ENCODE measurements at places on chromosomes 1 and 21.

- DNase-seq = no peak
These were observed 37.4 kb upstream of the ZBTB40 start for GRCh38 chr1:22414244-22414751.

- DNase-seq = no peak
These were observed 757.3 kb downstream of the LTN1 start for GRCh38 chr21:28235169-28235895.

DNA sequence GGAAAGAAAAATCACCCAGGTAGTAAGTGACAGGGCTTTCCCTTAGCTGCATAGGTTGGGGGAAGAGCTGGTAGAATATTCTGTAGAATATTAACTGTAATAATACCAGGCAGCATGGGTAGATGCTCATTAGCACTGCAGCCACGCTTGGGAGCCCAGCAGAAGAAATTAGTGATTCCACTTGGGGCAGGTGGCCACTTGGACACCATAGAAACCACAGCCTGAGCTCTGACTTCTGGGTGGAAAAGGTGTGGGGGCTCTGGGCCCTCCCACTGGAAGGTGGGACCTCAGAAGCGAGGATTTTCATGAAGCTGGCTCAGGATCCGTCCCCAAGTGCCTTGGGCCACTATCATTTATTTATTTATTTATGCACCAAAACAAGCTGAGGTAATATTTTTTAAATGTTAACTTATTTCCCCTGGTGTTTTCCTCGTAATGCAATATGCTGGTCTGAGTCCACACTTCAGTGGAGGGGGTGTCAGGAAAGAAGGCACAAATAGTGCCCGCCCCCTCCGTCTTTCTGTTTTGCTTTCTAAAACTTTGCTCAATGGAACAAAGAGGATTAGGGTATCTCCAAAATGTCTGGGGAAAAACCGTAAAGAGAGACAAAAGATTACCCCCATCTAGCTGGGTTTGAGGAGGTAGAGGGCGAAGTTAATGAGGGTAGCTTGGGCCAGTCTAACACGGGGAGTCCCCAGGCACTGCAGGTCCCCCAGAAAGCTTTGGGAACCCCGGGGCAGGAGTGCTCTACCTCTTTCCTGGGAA lies 75.2 kb upstream of the GADD45A start:
- no peak for DNase-seq

DNA sequence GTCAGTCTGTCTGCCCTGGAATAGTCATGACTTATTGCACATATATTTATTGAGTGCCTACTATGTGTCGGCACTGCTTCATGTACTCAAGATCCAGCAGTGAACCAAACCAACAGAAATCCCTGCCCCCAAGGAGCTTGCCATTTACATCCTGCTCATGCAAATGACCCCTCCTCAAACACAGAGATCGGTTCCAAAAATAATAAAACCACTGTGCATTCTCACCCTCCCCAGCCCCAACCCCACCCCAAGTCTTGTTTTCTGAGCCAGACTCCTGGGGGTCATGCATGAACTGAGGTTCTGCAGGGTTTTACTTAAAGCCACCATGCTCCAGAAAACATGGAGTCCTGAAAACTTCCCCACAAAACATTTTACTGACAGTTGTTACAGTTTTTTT lies 61.9 kb downstream of the KIAA0040 start:
- no peak for DNase-seq

- DNase-seq = no peak
These were observed 15.9 kb upstream of the AGTRAP start for GRCh38 chr1:11720033-11720376.

DNA sequence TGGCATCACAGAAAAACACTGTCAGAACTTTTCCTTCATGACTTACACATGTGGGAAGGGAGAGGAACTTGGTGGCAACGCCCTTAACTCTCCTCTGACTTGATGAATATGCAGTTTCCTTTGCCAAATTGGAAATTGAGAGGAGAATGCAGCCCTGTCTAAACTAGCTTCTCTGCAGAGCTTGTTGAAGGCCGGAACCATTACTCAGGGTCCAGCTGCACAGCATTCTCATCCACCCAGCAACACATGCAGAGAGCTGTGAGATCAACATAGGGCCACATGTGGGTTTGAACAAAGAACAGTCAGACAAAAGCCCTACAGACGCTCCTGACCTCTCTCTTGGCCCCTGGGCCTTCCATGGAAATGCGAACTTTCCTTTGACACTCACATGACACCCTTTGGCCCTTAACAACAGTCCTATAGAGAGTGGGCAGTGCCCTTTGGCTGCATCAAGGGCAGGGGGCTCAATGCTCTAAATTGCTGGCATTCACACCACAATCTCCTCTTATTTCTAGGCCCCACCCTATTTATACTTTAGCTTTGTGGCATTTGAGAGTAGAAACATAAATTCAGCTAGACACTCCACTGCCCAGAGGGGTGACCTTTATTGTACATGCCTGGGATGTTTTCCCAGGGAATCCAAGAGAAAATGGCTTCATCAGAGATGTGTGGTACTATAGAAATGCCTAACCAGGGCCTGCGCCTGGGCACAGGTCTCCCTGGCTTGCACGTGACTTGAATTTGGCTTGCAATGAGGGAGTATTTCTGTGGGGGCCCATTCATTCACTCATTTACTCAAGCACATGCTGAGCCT lies 64.4 kb downstream of the CDC7 start:
- no peak for DNase-seq

GRCh38 chr1:234887016-234887900 lies 241.4 kb downstream of the TOMM20 start:
- no peak for DNase-seq

Data from RWPE1 (cell line).